ENCODE measurements at places on chromosomes 16 and 17.
A peak's percentile ranks its signal among the peaks of the same experiment; 100 is the strongest.

- no peak for DNase-seq
These were observed 86.1 kb downstream of the ZDHHC7 start for GRCh38 chr16:84925092-84925772.

DNA sequence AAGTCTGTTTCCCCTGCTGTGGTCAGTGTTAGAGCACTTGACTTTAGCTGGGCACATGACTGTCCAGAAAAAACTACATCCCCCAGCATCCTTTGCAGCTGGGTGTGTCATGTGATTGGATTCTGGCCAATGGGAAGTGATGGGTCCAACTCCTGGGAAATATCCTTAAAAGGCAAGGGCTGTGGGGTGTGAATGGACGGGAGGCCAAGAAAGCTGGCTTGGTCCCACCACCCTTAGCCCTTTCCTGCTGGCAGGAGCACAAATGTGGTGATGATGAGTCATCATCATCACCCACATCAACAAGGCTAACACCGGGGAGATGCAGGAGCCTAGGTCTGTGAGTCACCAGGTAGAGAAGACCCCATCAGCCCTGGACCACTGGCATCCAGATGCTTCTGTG is 341.7 kb downstream of the C16orf95 start:
- DNase-seq, result peak; percentile 59

- DNase-seq, result peak; percentile 21
These were observed 10.9 kb upstream of the ITGA2B start for GRCh38 chr17:44400226-44400847.

- DNase-seq, result no peak
These were observed 19.6 kb downstream of the CCR7 start for GRCh38 chr17:40545660-40546059.

- DNase-seq, result no peak
These were observed 55.5 kb downstream of the HS3ST4 start for GRCh38 chr16:25747160-25747758.

DNA sequence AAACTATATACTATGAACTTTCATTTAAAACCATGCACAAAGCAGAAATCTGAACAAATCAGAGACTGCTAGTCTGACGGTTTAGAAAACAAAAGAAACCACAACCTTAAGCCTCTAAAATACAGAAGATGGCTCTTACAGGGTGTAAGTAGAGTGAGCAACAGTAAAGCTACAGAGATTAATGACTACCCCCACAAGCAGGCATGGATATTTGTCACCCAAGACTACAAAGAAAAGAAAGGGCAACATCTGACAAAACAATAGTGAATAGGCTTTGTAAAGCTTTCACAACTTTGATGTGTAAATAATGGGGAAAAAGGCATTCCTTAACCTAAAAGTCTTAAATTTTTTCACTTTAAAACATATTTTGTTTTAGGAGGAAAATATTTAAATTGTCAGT is 75.0 kb downstream of the SPAG9 start:
- no peak for DNase-seq

- DNase-seq, result no peak
These were observed 1.1 kb downstream of the FOXL1 start for GRCh38 chr16:86579268-86580062.

DNA sequence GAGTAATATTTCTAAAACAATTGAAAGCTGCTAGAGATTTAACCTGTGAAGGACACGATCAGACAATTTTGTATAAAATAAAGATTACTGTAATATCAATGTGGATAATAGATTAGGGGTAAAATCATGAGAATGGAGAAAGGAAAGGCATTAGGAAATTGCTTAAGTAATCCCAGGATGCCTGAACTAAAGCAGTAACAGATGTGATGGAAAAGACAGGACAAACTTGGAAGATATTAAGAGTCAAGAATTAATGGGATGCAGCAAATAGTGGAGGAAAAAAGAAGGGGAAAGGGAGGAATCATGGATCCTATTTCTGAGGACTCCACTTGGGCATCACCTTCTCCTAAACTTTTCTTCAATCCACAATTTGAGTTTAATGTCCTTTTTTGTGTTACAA is 437.1 kb upstream of the PMFBP1 start:
- DNase-seq, result no peak

DNA sequence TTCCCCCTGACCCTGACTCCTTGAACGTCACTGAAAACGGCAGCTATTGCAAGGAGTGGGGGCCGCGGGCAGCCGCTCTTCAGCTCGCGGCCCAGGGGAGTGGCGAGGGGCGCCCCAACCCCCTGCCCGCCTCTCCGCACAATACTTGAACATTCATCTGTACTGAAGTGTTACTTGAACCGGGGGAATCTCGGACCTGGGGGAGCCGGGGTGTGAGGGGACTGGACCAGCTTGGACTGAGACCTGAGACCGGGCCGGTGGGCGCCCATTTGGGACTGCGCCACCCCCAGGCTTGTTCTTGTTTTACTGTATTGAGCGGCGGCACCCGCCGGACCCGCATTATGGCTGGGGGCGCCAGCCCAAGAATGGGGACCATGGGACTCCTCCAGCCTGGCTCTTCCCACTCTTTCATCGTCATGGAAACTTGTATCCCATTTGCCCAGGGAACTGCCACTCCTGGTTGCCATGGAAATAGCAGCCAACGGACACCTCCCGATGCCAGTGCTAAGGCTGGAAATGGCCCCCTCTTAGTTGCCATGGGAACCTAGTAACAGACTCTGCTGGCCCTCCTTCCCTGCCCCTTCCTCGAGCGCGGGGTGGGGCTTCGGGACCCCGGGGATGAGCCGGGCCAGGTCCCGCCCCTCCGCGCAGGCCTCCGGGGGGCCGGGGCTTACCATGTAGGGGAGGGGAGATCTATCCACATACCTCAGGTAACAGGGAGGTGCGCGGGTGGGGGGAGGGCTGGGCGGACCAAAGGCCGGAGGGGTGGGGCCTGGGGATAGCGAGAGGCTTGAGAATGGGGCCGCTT is 805 bp upstream of the ORAI3 start:
- peak; percentile 99 for DNase-seq

GRCh38 chr17:16398270-16399267 is 16.8 kb upstream of the TRPV2 start:
- DNase-seq, result no peak

All from fibroblast of gingiva (primary cell).